ENCODE measurements at places on chromosomes 12 and 14.
A peak's percentile ranks its signal among the peaks of the same experiment; 100 is the strongest.

- DNase-seq, result no peak
Observed at GRCh38 chr14:91409928-91410718, 7.5 kb downstream of the CCDC88C start.

GRCh38 chr12:105347499-105347898, 17.0 kb downstream of the C12orf75 start:
- DNase-seq, result no peak

GRCh38 chr14:103520269-103520656, 2.4 kb downstream of the CKB start:
- DNase-seq, result no peak

DNA sequence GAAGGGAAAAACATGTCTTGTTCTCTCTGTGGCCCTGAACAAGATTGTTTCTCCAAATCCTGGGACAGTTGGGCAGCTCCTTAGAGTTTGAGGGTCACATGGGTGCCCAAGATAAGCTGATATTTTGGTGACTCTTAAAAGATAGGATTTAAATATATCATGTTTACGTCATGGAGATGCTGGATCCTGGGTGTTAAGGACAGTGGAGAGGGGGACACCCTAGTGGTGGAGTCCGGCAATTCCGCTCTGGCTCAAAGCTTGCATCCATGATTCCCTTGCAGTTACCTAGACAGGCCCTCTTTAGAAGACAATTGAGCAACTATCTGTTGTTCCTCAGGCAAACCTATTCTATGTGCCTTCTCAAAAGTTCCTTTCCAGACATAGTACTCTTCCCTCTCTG, 101.8 kb downstream of the CMKLR1 start:
- DNase-seq, result no peak

GRCh38 chr14:89767131-89767530, 187.4 kb downstream of the EFCAB11 start:
- no peak for DNase-seq

GRCh38 chr12:120737557-120738251, 12.1 kb downstream of the ACADS start:
- DNase-seq, result no peak

GRCh38 chr12:6430124-6430989, 14.4 kb upstream of the CD27 start:
- DNase-seq, result no peak

- DNase-seq, result no peak
Observed at GRCh38 chr14:101758913-101759593, 2.5 kb upstream of the PPP2R5C start.

DNA sequence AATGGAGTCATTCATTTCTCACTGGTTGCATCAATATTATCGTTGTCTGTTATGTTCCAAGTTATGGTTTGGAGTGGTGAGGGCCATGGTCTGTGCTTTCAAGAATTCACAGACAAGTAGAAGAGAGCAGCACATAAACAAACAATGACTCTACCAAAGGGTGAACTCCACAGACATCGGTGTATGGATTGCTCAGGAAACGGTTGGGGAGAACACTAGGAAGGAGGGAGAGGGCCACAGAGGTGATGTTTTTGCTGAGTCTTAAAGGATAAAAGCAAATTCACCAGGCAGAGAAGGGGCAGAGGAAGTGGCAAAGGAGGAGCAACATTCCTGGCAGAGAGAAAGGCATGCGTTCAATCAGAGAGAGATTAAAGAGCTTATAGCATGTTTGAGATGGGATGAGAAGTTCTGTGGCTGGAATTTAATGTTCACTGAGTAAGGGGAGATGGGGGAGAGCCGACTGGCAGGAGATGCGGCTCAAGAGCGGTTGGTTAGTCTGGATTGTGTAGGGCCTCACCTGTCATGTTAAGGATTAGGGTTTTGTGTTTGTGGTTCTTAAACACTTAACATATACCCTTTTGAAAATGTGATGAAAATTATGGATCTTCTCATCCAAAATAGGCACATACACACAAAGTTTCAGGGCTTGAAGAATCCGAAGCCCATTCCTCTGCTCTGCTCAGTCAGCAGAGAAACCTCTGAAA, 42.3 kb upstream of the FRMD6 start:
- DNase-seq, result no peak

DNA sequence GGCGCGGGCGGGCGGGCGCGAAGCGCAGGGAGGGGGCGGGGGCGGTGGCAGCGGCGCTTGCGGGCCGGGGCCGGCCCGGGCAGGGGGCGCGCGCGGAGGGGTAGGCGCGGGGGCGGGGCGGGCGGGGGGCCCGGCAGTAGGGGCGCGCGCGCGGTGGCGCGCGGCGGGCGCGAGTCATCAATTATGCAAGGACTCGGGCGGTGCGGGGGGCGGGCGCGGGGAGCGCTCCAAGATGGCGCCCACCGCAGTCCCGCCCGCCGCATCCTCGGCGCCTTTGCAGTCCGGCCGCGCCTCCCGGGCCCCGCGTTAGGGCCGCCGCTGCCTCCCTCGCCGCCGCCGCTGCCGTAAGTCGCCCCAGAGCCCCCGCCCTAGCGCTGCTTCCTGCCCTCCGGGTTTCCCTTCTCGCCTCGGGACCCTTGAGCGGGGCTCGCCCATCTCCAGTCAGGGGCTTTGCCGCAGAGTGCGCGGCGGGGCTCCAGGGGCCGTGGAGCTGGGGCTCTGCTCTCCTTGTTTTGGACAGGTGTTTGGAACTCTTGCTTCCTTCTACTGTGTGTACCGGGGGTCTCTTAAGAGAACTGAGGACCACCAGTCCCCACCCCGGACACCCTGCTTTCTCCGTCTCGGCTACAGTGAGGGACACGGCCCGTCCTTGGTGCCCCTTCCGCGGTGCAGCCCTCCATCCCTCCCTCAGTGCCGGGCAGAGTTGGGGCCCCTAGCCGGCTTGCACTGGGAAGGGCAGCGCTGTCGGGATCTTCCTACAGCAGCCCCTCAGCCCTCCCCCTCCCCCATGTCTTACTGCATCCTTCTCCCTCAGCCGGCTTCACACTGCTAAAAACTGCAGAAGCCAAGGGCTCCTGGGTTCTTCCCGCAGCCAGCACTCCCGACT, at the start of gene SCN8A:
Gene SCN8A (plus strand): TSS at position 218 of the 886 bp plus-strand sequence. CDS start 71,585 bp downstream, outside the sequence.
- peak; percentile 30 for DNase-seq

- DNase-seq, result no peak
Observed at GRCh38 chr14:33134975-33135374, 196.3 kb downstream of the NPAS3 start.

GRCh38 chr12:128047266-128048060, 219.5 kb upstream of the TMEM132C start:
- DNase-seq, result no peak

- no peak for DNase-seq
Observed at GRCh38 chr12:118220702-118221101, 84.8 kb downstream of the PEBP1 start.

- peak; percentile 16 for DNase-seq
Observed at GRCh38 chr14:71720978-71721624, 211.1 kb upstream of the RGS6 start.

- DNase-seq, result no peak
Observed at GRCh38 chr12:15011162-15011561, 38.3 kb downstream of the PDE6H start.

GRCh38 chr14:75280831-75281653, 2.4 kb downstream of the FOS start:
- DNase-seq, result peak; percentile 66

DNA sequence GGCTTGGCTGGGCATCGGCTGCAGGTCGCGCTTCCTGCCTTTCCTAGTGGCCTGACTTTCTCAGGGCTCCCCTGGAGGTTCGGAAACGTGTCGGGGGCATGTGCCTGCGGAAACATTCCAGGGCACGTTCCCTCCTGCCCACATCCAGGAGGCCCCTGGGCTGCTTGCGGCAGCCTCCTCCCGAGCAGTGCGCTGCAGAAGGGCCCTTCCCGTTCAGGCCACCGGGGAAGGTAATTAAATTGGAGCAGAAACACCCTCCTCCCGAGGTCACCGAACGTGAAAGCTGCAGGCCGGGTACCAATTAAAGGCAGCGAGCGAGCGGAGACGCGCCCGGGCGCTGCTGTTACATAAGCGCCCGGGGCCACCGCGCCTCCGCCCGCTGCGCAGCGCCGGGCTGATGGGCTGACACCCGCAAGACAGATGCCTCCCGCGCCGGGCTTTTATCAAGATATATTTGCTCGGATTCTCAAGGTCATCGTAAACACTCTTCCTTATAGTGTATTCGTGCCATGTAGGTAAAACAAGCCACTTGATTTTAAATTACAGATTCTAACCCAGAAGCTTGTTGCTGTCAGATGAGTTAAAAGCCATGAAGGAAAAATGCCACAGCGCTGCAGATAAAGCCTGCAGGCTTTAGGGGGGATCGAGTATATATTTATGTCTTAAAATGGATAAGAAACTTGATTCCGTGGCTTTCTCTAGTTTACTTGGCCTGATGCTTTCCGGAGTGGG, 31.4 kb downstream of the SSPN start:
- DNase-seq, result no peak

DNA sequence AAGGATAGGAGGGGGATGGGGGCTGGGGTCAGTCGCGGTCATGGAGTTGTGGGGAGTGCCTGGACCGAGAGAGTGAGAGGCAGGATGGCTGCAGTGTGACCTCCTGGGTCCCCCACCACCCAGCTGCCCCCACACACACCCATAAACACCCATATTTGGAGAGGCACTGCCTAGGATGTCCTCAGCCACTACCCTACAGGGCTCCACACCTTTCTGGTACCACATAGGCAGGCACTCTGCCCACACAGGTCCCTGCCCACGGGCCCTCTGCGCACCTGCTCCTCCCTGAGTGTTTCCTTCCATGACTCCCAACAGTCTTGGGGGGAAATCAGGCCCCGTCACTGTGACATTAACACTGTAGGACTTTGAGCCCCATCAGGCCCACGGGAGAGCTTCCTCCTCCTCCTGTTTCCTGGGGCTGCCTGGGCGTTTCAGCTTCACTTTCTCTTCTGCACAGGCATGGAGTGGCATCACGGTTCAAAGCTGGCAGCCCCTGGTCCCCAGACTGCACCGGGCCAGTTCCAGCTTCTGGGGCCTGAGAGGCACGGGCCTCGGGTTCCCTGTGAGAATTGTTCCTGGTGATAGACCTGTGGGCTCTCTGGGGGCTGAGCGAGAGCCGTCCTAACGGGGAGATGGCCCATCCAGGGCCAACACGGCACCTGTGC, 207.0 kb upstream of the C14orf180 start:
- no peak for DNase-seq

DNA sequence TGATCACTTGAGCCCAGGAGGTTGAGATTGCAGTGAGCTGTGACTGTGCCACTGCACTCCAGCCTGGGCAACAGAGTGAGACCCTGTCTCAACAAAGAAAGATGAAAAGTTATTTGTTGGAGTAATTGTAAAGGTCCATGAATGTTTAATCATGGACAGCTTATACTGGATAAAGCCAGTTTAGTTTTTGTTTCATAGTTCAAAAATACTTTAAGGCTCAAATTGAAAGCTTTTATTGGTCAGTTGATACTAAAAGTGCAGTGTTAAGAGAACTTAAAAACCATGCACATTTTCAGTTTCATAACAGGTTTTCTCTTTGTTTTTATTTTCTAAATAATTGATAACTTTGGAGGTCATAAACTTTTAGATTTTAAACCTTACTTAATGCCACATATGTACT, 108.4 kb downstream of the MON2 start:
- no peak for DNase-seq

DNA sequence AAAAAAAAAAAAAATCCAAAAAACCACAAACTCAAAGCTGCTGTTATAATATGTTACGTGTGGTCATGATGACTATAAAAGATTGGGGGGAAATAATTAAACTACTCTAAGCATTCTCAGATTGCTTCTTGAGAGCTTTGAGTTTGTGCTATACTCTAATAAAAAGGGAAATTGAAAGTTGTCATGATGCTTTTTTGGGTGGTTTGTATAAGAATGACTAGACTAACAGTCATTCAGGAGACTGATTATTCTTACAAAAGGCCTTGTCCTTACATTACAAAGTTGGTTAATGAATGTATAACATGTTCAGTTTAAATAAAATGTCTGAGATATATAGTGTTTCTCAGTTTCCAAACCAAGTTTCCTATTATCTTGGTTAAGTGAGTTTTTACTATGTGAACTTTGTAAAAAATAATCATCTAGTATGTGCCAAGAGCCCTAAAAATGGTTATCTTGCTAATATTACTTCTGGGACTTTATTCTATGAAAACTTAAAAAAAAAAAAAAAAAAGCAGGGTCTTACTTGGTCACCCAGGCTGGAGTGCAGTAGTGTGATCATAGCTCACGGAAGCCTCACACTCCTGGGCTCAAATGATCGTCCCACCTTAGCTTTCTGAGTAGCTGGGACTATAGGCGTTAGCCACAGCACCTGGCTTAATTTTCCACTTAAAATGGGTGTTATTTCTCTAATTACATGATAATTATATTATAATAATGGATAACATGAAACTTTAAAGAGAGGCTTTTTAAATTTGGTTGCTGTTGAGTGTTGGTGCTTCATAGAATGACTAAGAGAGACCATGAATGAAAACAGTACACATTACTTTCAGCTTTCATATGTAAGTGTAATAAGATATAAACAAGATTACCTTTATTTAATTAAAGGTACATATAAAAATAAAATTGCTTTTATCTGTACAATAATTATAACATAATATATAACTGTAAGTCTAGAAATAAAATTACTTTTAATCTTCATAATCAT, 459.6 kb upstream of the RGS6 start:
- DNase-seq, result no peak

DNA sequence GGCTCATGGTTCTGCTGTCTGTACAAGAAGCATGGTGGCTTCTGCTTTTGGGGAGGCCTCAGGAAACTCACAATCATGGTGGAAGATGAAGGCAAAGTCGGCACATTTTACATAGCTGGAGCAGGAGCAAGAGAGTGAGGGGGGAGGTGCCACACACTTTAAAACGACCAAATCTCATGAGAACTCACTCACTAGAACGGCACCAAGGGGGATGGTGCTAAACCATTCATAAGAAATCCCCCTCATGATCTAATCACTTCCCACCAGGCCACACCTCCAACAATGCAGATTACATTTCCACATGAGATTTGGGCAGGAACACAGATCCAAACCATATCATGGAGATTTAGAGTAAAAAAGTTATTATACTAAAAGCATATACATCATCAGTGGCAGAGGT, 13.6 kb upstream of the LEMD3 start:
- no peak for DNase-seq

GRCh38 chr12:108309674-108310312, 29.3 kb downstream of the CMKLR1 start:
- no peak for DNase-seq

DNA sequence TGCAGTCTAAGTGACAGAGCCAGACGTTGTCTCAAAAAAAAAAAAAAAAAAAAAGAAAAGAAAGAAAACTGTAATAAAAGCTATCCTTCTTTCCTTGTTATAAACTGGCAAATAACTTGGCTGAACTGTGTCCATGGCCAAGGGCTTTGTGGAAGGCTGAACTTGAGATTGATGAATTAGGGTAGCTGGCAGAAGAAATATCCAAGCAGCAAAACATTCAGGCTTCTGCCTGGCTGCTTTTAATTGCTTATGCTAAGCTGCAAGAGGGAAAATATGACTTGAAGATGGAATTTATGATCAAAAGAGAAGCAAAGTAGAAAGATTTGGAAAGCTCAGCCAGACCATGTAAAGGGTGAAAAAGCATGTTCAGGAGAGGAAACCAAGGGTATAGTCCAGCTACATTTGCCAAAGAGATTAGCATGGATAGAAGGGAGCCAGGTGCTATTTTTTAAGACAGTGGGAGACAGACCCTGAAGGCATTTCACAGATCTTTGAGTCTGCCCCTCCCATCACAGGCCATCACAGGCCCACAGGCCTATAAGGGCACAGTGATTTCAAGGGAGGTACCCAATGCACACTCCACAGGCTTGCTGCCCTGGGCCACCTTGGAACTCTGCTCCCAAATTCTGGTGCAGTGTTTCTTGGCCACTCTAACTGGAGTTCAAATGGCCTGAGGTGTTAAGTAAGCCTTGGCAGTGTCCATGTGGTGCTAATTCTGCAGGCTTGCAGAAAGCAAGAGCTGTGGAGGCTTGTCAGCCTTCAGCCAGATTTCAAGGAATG, 226.0 kb downstream of the AEBP2 start:
- DNase-seq, result no peak

GRCh38 chr12:107384645-107385044, 291.3 kb upstream of the CRY1 start:
- no peak for DNase-seq
